Stomach (tissue), 19 donors: ENCODE measurements at places on chromosomes 4 and X. TPM values are rescaled to one million over a fixed set of nuclear protein-coding genes. Genes with fewer than 3 reads are reported as not detected.

The KLHL34 gene
- polyA plus RNA-seq: 0.06 TPM

The MAGEB1 gene
- not detected for polyA plus RNA-seq

The CTAG1A gene
- polyA plus RNA-seq: not detected

The MAD2L1 gene
- polyA plus RNA-seq: 5.4 TPM

The IL15 gene
- polyA plus RNA-seq: 9.8 TPM

The ZMAT1 gene
- polyA plus RNA-seq: 7.5 TPM

The AFF2 gene
- 0.61 TPM for polyA plus RNA-seq

The CITED1 gene
- polyA plus RNA-seq: not detected

The TBC1D9 gene
- polyA plus RNA-seq: 12.2 TPM

The GYPB gene
- polyA plus RNA-seq: not detected
